Stomach (tissue), 19 donors: ENCODE measurements at places on chromosomes 13 and 19. TPM values are rescaled to one million over a fixed set of nuclear protein-coding genes. Genes with fewer than 3 reads are reported as not detected.
A peak's percentile ranks its signal among the peaks of the same experiment; 100 is the strongest.

DNA sequence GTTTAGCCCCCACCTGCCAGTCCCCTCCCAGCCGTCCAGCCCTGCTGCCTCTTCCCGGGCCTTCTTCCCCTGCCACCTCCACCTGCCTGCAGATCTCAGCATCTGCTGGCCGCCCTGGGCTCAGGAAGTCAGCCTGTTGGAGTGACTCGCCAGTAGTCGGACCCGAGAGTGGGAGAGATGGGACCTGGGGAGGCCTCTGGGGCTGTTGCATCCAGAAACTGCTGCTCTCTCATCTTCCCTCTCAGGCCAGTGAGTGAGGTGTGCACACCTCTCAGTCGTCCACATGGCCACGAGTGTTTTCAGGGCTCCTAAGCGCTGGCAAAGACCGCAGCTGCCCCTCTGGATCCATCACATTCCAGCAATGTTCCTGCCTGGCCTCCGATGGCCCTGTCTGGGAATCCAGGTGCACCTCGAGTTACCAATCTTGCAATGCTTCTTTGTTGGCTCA, 151.8 kb upstream of the SOX1 start:
- no peak for DNase-seq

GRCh38 chr13:113882267-113882630, 18.4 kb upstream of the GAS6 start:
- peak; percentile 35 for DNase-seq

- no peak for DNase-seq
Measured at GRCh38 chr13:38419312-38419873, 69.7 kb downstream of the UFM1 start.

Gene COL4A1
- total RNA-seq = 135 TPM

Gene ZNF112
- total RNA-seq = 12.3 TPM

Gene AMH
- total RNA-seq = 2.0 TPM

DNA sequence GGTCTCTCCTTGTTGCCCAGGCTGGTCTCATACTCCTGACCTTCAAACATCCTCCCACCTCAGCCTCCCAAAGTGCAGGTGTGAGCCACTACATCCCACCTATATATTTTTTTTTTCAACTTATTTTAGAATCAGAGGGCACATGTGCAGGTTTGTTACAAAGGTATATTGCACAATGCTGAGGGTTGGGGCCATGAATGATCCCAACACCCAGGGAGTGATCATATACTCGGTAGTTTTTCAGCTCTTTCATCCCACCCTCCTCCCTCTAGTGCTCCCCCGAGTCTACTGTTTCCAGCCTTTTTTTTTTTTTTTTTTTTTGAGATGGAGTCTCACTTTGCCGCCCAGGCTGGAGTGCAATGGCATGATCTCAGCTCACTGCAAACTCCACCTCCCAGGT, 38.4 kb upstream of the ADGRE1 start:
- no peak for DNase-seq

DNA sequence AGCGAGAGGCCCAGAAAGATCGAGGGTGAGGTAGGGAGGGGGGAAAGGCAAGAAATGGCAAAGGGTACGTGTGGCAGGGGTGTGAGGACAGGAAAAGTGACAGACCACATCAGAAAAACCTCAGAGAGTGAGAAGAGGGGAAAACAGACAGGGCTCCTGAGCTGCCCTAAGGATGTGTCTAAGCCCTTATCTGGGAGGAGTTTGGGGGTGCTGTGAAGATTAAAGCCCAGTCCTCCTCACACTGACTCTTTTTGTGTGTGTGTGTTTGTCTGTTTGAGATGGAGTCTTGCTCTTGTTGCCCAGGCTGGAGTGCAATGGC, 703 bp upstream of the PTH2 start:
- DNase-seq = no peak

GRCh38 chr13:49235856-49236431, 11.8 kb upstream of the CDADC1 start:
- DNase-seq = no peak

GRCh38 chr13:50419331-50419865, 404.2 kb downstream of the KCNRG start:
- DNase-seq = no peak

- DNase-seq = no peak
Measured at GRCh38 chr19:30161770-30162169, 210.4 kb upstream of the ZNF536 start.

DNA sequence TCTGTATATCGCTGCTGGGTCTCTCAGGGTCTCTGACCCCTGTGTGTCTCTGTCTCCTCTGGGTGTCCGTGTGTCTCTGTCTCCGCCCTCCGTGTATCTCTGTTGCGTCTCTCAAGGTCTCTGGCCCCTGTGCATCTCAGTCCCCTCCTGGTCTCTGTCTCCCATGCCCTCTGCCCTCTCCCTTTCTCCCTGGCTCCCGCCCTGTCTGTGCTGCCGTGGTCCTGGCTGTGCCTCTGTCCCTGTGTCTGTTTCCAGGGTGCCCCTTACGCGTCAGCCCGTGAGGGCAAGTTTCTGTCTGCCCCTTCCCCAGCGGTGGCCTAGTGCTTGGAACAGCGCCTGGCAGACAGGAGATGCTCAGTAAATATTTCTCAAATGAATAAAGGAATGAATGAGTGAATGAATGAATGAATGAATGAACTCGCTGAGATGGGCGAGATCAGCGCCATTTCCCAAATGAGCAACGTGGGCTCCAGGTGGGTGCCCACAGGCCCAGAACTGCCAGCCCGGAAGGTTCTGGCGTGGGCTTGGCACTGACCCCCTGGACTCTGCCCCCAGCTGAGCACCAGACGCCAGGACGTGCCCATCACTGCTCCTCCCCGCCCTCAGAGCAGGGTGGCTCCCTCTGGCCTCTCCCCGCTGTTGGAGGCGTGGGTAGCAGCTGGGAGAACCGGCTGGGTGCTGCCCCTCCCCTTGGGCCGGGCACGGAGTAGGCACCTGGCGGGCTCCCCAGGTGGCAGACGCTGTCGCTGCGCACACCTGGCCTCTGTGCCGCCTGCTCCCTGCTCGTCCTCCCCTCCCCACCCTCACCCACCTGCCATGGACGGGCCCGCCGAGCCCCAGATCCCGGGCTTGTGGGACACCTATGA, at the start of gene SULT2B1:
SULT2B1 (plus strand) TSS at position 736 of the 866 bp plus-strand sequence; CDS start at position 817, 81 bp downstream.
- peak; percentile 81 for DNase-seq

- no peak for DNase-seq
Measured at GRCh38 chr19:11154683-11155047, 917 bp downstream of the SPC24 start.

Gene IL4I1
- not detected for total RNA-seq

Gene PGLYRP2
- total RNA-seq = not detected

Gene CBARP
- 8.9 TPM for total RNA-seq

Gene RASAL3
- 1.1 TPM for total RNA-seq

GRCh38 chr13:113969973-113970611, 3.8 kb downstream of the C13orf46 start:
- DNase-seq = peak; percentile 94

Gene CALR3
- total RNA-seq = not detected

Gene ZSCAN22
- 0.45 TPM for total RNA-seq

Gene CYP2A6
- not detected for total RNA-seq

DNA sequence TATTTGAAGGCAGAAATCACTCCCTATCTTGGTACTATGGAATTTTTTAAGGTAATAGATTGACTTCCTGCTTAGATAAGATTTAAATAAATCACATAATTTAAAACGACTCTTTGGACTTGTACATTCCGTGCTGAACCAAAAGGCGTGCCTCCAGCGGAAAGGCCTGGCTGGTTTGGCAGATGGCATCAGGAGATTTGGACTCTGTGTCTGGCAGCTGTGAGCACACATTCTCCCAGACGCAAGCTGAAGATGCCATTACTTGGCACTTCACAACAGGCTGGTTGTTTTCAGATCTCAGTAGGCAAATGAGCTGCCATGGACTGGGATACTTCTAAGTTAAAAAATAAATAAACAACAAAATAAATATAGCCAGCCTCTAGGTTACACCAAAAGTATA, 104.5 kb upstream of the SLC15A1 start:
- no peak for DNase-seq

DNA sequence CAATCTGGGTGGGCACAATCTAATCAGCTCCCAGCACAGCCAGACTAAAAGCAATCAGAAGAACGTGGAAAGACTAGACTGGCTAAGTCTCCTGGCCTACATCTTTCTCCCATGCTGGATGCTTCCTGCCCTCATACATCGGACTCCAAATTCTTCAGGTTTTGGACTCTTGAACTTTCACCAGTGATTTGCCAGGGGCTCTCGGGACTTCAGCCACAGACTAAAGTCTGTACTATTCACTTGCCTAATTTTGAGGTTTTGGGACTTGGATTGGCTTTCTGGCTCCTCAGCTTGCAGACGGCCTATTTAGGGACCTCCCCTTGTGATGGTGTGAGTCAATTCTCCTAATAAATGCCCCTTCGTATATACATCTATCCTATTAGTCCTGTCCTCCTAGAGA, 66.6 kb upstream of the SOX21 start:
- no peak for DNase-seq

GRCh38 chr13:28499609-28500008, 4.7 kb upstream of the FLT1 start:
- no peak for DNase-seq

GRCh38 chr19:49614096-49614833, 23.3 kb downstream of the PRR12 start:
- DNase-seq = no peak

DNA sequence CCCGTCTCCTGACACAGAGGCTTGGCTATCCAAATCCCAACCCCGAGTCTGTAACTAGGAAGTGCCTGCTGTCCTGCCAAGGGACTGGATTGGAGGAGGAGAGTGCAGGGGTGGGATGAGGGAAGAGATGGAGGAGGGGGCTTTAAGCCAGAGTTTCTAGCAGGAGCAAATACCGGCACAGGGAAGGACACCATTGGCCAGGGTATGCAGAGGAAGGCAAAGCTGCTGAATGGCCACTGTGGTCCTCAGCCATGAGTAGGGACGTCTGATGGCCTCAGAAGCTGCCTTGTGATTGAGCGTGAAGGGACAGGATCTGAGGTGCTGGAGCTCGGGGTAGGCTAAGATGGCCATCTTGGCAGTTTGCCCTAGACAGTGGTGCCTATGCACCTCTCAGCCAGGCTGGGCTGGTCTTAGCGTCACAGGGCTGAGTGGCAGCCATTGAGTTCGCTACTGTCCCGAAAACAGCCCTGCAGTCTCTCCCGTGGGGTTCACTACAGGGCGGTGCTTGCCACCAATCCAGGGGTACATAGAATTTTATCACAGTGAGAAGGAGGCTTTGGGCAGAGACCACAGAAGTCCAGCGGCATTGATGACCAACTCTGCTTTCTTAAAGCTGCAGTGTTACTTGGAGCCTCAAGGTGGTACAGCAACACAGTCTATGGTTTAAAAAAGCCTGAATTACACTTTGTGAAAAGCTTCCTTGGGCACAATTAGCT, 61.8 kb downstream of the AKAP11 start:
- peak; percentile 50 for DNase-seq

DNA sequence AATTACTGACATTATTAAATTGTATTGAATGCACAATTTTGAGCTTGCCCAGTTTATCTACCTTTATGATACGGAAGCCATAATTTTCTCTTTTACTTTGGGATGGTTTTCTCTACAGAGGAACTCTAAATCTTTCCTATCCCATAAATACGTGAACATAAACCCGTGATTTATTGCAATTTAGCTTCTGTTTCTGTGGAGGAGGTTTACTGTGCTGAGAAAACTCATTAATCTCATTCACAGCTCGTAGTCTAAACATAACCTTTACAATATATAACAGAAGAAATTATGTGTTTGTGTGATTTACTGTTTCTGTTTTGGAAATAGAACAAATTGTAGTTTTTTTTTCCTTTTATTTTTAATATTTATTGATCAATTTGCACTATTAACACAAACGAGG, 207.1 kb upstream of the PCDH9 start:
- DNase-seq = no peak

- DNase-seq = no peak
Measured at GRCh38 chr13:99043831-99044231, 66.0 kb upstream of the DOCK9 start.

DNA sequence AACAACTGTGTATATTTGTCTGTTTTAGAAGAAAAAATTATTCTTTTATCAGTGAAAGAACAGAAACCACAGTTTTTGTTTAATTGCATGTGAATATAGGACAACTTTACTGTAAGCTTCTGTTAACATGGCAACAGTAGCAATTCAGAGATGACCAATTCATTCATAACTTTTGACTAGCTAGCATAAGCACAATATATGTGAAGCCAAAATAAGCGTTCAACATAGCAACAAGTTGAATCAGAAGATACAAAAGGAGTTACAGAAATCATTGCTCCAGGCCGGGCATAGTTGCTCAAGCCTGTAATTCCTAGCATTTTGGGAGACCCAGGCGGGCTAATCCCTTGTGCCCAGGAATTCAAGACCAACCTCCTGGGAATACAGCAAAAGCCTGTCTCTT, 197.1 kb upstream of the GPC6 start:
- no peak for DNase-seq

Gene KLK14
- not detected for total RNA-seq

Gene CAPS
- total RNA-seq = 41.5 TPM

DNA sequence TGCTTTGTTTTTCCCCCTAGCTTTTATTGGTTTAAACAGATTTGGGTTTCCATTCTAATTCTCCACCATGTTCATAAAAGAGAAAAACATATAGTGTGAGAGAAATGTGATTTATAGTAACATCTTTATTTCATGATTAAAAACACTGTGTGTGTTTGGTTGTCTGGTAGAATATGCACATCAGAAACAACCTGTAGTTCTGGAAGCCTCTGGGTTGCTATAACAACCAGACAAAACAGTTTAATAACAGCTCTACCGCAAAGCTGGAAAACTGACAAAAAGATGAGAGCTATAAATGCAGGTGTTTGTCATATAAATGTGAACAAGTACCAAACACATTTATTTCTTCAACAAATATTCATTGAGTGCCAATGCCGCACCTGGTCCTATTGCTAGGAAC, 9.8 kb downstream of the KBTBD6 start:
- DNase-seq = no peak

Gene SIGLEC10
- total RNA-seq = not detected

Gene KCNC3
- 0.45 TPM for total RNA-seq

- peak; percentile 53 for DNase-seq
Measured at GRCh38 chr19:30479231-30479630, 107.0 kb downstream of the ZNF536 start.

DNA sequence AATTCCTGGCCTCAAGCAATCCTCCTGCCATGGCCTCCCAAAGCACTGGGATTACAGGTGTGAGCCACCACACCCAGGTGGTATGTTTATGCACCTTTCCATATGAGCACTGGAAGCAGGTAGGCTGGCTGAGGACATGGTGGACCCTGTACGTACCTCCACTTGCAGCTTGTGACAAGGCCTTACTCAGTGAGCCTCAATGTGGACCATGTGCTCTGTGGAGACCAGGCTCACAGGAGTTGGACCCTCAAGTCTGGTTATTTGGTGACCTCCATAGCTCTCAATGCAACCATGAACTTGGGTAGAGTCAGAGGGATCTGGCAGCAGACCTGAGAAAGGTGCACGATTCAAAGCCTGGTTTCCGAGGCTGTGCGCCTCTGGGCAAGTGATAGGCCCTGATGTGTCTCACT, 5.5 kb downstream of the ACP4 start:
- no peak for DNase-seq

DNA sequence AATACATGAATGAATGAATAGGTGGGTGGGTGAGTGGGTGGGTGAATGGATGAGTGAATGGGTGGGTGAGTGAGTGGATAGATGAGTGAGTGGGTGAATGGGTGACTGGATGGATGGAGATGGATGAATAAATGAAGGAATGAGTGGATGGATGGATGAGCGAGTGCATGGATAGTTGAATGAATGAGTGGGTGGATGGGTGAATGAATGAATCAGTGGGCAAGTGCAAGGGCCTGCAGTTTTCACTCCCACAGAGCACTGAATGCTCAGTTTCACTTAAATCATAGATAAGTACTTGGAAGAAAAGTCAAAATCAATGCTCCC, 12.4 kb downstream of the GAS6 start:
- no peak for DNase-seq
